ENCODE measurements at places on chromosomes 2 and 18.

- DNase-seq: no peak
Observed at GRCh38 chr2:16958266-16958665, 292.6 kb upstream of the CYRIA start.

GRCh38 chr2:240329116-240329665, 106.3 kb upstream of the GPC1 start:
- no peak for DNase-seq

- no peak for DNase-seq
Observed at GRCh38 chr2:58920001-58920400, 678.9 kb upstream of the FANCL start.

DNA sequence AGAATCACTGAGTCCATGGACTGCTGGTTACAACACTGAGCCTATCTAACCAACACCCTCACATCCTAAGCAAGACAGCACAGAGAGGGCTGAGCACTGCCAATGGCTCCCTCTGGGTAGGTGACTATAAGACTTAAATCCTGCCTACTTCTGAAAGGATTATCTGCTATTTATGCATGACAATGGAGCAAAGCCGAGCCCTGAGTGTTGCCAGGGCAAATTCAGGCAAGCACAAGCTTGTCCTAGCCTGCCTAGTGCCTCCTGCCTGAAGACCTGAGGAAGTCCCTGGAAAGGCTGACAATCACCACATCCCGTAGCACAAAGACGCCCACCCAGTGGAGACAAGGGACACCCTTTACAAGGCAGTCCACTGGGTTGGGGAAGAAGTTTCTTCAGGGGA, 129.7 kb downstream of the OSR1 start:
- no peak for DNase-seq

Measured in stimulated activated CD4-positive, alpha-beta T cell treated with anti-CD3 and anti-CD28 coated beads, Interleukin-2, amount 100 ng/mL, for 48 hours (primary cell).